ENCODE measurements at places on chromosomes 12 and 14. TPM values are rescaled to one million over a fixed set of nuclear protein-coding genes. Genes with fewer than 3 reads are reported as not detected.

The FSCB gene
- total RNA-seq, result not detected

The TCL1A gene
- not detected for total RNA-seq

The HSPA2 gene
- 3.6 TPM for total RNA-seq

The POU6F1 gene
- 1.5 TPM for total RNA-seq

The KLRG1 gene
- 1.1 TPM for total RNA-seq

The SLC6A12 gene
- total RNA-seq, result not detected

The EVL gene
- 16.7 TPM for total RNA-seq

The CLEC12A gene
- not detected for total RNA-seq

The GZMB gene
- total RNA-seq, result not detected

The KERA gene
- not detected for total RNA-seq

The ZDHHC22 gene
- total RNA-seq, result not detected

The TAS2R10 gene
- 0.13 TPM for total RNA-seq

The FIGNL2 gene
- total RNA-seq, result 0.33 TPM

The CLEC4C gene
- not detected for total RNA-seq

The KCNH3 gene
- not detected for total RNA-seq

The TPPP2 gene
- total RNA-seq, result not detected

The SMOC1 gene
- total RNA-seq, result 0.27 TPM

The FGF23 gene
- not detected for total RNA-seq

The CYP46A1 gene
- 0.15 TPM for total RNA-seq

The IL26 gene
- total RNA-seq, result not detected

The BIN2 gene
- not detected for total RNA-seq

Measured in mammary microvascular endothelial cell (primary cell).